ENCODE measurements at places on chromosomes 7 and 10.

DNA sequence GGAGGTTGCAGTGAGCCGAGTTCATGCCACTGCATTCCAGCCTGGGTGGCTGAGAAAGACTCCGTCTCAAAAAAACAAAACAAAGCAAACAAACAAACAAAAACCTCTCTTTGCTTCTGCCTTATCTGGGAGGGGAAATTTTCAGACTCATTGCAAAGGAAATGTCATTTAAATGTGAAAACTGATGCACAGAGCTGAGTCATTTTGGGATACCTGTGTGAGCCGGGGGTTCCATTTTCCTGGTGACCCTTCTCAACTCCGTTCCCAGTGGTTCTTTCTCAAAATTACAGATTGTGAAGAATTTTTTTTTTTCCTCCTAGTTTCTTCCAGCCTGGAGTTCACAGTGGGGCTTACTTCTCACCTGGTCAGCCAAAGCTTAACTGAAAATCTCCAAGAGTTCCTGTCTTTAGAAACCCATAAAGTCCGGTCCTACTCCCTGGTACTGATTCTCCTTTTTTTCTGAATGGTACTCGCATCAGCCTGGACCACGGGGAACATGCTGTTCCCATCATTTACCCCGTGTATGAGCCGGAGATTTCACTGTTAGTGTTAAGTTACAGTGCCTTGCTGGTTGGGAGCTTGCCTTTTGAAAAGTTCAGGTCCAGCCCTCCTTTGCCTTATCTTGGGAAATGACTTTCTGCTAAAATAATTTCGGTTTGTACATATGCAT is 56.9 kb downstream of the RBM20 start:
- DNase-seq = no peak

GRCh38 chr10:15364001-15364400 is 7.1 kb downstream of the FAM171A1 start:
- DNase-seq = no peak

GRCh38 chr7:43756368-43757072 is 2.0 kb upstream of the BLVRA start:
- DNase-seq = no peak

GRCh38 chr7:109354000-109354399 is 784.3 kb downstream of the DNAJB9 start:
- DNase-seq = no peak

DNA sequence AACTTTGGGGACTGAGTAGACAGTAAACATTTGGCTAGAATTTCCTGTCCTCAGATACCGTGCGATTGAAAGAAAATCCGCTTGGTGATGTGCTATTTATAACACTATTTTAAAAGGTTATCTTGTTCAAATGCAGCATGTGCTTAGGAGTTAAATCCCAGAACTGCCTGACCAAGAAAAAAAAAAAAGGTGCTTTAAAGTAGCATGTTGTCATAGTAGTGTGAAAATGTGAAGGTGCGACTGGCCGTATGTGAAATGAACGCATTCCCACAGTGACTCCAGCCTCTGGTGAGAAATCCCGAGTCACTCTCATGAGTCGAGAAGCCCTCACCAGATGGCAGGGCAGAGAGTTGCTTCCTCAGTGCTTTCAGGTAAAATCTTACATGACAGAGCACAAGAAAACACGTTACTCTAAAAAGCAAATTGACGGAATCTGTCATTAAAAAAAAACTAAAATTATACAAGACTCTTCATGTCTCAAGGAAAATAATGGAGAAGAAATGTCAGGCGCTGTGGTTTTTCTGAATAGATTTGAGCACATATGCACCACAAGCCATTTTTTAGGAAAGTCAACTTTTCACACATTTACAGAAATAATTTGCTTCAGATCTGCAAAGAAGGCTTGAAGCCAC is 18.4 kb upstream of the KLF6 start:
- no peak for DNase-seq

- no peak for DNase-seq
Measured at GRCh38 chr7:69436946-69437345, 161.3 kb upstream of the AUTS2 start.

DNA sequence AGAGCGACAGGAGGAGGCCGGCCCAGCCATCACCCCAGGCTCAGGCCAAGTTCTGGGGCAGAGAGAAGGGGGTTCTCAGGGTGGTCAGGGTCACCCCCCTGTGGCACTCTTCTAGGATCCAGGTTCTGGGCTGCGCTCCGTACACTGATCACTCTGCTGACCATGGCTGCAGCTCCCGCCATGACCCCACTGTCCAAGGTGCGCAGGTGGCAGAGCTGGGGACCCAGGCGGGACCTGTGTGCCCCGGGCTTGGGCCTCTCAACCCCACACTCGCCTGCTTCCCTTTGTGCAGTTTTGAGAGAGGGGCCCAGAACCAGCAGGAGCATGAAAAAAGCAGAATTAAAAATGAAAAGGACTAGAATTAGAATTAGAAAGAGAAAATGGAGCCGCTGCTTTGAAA is 227.1 kb downstream of the FANK1 start:
- peak; percentile 29 for DNase-seq

GRCh38 chr10:6077071-6077675 is 11.7 kb upstream of the RBM17 start:
- DNase-seq = no peak

- DNase-seq = peak; percentile 35
Measured at GRCh38 chr10:55897490-55897921, 463.6 kb downstream of the ZWINT start.

- peak; percentile 13 for DNase-seq
Measured at GRCh38 chr7:95190515-95190914, 133.8 kb downstream of the PON1 start.

DNA sequence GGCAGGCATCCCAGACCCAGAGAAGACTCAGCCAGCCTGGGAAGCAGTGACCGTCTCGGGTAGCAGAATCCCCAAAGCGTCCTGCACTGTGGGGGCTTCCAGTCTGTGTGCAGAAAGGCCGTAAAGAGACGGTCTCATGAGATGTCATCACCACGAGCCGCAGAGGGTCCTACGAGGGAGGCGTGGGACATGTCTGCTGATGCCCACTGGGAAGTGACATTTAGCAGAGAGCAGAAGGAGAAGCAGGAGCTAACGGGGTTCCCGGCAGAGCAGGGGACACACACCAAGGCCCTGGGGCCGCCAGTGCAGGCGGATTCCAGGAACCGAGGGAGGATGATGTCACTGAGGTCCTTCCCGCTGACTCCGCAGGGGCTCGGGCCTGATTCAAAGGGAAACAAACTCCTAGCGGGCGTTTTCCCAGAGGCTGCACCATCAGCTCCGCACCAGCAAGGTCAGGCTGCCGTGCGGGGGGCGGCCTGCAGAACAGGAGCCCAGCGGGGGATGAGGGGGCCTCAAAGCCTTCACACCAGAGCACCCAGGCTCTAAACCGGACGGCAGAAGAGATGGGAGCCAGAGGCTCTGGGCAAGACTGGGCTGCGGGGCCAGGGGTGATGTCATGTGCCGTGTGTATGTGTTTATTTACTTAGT is 85.4 kb upstream of the PDGFA start:
- no peak for DNase-seq

- DNase-seq = no peak
Measured at GRCh38 chr7:83820641-83821040, 171.7 kb upstream of the SEMA3E start.

- DNase-seq = no peak
Measured at GRCh38 chr10:43870968-43871439, 222.3 kb upstream of the ZNF32 start.

GRCh38 chr10:90745565-90745964 is 112.3 kb downstream of the HTR7 start:
- DNase-seq = no peak

- no peak for DNase-seq
Measured at GRCh38 chr7:131905471-131905973, 349.1 kb upstream of the PODXL start.

DNA sequence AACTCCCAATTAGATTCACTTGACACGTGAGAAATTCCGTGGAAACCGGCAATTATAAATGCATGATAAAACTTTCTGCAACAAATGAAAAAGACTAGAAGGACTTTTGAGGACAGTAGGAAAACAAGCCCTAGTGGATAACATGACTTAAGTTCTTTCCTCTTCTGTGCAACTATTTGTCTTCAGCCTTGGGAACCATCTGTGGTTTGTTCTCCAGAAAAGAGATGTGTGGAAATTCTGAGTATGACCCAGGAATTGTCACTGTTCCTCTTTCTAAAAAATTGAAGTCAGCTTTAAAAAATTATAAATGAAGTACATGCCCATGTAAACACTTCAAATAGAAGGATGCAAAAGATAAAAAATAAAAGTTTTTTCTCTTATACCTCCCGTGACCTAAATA is 128.6 kb upstream of the SVIL start:
- no peak for DNase-seq

- no peak for DNase-seq
Measured at GRCh38 chr10:3963191-3963673, 178.2 kb upstream of the KLF6 start.

DNA sequence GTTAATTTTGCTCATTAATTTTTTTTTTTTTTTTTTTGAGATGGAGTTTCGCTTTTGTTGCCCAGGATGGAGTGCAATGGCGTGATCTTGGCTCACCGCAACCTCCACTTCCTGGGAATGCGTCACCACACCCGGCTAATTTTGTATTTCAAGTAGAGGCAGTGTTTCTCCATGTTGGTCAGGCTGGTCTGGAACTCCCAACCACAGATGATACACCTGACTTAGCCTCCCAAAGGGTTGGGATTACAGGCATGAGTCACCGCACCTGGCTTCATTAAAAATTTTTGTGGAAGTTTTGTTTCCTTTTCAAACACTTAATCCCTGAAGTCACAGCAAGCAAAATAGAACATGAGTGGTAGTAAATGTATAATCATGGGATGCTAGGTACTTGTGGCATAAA is 857.2 kb upstream of the PHF14 start:
- no peak for DNase-seq

All from WTC11 (cell line).